ENCODE measurements at places on chromosomes 4 and X. TPM values are rescaled to one million over a fixed set of nuclear protein-coding genes. Genes with fewer than 3 reads are reported as not detected.
A peak's percentile ranks its signal among the peaks of the same experiment; 100 is the strongest.

GRCh38 chrX:19673375-19674040 lies 158.2 kb upstream of the MAP3K15 start:
- peak; percentile 46 for DNase-seq

GRCh38 chr4:151035911-151036310 lies 20.8 kb upstream of the LRBA start:
- no peak for DNase-seq

GRCh38 chr4:100679926-100680325 lies 162.1 kb upstream of the EMCN start:
- peak; percentile 2 for DNase-seq

DNA sequence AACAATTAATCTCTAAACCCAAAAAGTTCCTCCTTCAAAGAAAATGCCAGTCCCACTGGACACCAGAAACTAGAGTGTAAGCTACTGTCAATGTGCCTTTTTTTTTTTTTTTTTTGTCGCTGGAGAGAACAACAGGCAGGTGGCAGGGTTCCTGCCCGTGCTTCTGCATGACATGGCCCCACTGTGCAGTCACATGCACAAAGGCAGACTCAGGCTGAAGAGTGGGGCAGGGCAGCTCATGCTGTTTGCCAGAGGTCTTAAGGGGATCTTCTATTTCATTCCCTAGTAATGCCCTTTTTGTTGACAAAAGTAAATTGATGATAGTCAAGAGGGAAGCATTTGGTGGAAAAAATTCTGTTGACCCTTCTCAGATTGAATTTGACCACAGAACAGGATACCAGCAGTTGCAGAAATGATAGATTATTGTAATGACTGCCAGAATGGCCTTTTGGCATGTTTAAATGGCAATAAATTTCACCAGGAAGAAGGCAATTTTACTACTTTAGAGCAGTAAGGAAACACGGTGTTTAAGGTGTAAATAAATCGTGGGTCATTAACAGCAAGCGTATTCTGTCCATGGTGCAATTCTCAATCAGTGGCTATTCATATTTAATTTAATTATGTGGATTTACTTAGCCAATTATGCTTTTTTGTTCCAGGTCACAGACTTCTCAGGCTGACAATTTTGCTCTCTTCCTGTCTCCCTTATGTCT lies 80.9 kb downstream of the NKX6-1 start:
- DNase-seq, result no peak

NKX3-2 gene
- total RNA-seq, result 1.4 TPM

SLC6A8 gene
- 26.9 TPM for total RNA-seq

CYTL1 gene
- total RNA-seq, result 4.6 TPM

DNA sequence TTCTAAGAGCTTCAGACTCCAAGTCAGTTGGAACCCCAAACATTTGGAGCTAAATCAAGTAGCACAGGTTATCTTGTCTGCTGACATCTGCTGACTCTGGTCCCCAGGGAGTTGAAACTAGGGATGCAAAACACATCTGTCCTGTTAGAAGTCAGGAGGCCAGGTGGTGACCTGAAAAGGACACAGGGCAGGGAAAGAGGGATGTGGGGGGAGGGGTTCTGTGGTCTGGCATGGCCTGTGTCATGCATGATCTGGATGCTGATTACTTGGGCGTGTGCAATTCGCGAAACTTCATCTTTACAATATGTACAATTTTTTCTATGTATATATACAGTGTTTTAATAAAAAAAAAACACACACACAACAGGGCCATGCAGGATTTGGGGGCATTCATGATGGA lies 55.3 kb downstream of the FHDC1 start:
- DNase-seq, result no peak

- peak; percentile 14 for DNase-seq
Observed at GRCh38 chrX:147679356-147680005, 232.2 kb upstream of the FMR1 start.

AREG gene
- 2.7 TPM for total RNA-seq

MAGEA8 gene
- total RNA-seq, result not detected

DNA sequence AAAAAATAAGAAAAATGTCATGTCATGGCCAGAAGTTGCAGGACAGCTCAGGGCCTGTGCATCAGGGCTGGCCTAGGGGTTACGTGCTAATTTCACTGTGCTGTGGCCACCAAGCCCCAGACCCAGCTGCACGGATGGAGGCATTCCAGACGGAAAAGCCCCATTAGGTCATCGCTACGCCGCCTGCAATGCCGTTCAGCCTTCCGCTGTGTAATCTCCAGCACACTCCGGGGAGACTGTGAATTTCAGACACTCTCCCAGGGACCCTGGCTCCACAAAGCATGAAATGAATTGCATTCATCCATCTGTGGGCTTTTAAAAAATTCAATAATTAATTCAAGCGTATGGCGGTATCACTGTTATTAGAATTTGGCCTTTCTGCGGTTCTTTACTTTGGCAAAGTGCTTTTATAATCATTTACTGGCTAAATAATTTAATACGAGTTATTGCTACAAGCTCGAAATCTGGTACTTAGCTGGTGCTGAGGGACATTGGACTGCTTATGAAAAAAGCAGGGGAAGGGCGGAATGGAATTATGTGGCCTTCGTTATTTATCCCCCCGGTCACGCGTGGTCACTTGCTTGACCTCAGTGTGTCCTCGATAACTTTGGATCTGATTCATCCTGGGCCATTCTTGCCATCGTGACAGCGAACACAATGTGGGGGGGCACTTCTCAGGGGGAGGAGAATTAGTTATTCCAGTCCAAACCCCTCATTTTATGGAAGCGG lies 9.0 kb upstream of the NSG1 start:
- DNase-seq, result peak; percentile 43

SPANXB1 gene
- total RNA-seq, result not detected

TKTL1 gene
- 1.6 TPM for total RNA-seq

- peak; percentile 19 for DNase-seq
Observed at GRCh38 chr4:54165438-54165837, 63.7 kb upstream of the PDGFRA start.

DNA sequence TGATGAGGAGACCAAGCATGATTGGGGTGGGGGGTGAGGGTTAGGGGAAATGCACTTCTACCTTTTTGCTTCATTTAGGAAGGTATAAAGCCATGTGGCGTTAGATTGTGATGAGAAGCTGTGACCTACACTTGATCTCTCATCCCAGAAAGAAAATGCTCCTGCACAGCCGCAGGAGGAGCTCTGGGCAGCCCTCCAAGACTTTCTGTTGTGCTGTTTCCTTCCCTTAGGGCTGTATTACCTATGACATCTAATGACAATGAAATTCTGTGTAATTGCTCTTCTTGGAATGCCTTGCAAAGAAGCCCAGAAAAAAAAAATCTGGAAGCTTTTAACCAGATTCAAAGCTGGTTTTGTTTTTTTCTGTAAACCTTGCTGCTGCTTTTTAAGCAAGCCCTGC lies 13.4 kb downstream of the PRPS2 start:
- peak; percentile 35 for DNase-seq

GRCh38 chr4:173039617-173040577 lies 128.7 kb upstream of the GALNT7 start:
- peak; percentile 89 for DNase-seq

DNA sequence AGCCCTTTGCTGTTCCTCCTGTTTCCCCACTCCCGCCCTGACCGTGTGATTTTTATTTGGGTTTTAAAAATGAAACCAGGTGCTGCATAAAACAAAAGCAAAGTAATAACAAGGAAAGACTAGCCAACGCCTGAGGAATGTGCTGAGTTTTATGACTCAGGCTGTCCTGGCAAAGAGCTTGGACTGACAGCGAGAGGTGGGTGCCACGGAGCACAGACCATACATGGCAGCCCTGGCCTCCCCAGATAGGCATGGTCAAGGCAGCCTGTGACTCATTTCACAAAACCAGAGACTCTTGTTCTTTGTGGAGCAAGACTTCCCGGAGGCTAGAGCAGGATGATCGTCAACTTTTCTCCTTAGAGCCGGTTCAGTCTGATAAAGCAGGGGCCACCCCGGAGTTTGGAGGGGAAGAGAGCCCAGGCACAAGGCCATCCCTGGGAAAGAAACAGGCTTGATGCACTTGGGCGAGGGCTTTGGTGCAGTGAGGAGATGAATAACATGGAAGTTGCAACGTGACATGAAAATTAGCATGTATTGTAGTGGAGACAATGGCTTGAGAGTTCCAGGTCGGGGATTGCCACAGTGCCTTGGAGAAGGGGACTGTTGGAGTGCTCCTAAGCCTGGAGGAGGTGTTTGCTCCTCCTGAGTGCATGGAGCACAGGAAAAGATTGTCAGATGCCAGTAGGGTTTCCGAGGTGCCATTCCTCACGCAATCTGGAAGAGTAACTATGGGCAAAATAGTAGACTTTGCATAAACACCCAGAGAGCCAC lies 54.8 kb downstream of the C4orf51 start:
- DNase-seq, result peak; percentile 54

GRCh38 chr4:56671373-56671772 lies 9.7 kb downstream of the HOPX start:
- DNase-seq, result no peak

DNA sequence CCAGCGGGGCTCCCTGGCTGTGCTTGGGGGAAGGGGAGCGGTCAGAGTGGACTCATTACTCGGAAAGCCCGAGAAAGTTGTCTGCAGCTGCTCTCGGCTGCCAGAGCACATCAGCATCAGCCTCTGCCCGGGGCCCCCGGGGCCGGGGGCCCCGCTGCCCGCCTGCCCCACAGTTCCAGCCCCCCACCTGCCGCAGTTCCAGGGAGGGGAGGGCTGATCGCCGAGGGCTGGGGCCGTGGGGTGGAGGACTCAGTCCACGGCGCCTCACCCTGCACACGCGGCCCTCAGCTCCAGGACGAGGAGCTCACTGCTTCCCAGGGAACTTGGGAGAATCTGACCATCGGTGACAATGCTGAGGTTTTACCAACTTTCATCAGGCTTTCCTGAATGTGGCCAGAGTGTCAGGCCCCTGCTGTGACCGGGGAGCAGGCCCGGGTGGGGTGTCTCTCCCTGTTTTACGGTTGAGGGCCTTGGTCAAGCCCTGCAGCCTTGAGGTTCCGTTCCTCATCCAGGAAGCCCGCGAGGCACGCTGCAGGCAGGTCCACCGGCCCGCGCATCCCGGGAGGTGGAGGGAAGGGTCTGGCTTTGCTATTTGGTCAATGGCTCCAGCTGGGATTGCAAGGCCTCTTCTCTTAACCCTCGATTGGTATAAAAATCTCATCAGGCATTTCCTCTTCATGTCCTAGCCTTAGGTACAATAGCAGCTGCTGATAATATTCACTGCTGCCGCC lies 57.2 kb downstream of the CPZ start:
- DNase-seq, result no peak

- no peak for DNase-seq
Observed at GRCh38 chr4:95644417-95644816, 95.6 kb upstream of the UNC5C start.

DNA sequence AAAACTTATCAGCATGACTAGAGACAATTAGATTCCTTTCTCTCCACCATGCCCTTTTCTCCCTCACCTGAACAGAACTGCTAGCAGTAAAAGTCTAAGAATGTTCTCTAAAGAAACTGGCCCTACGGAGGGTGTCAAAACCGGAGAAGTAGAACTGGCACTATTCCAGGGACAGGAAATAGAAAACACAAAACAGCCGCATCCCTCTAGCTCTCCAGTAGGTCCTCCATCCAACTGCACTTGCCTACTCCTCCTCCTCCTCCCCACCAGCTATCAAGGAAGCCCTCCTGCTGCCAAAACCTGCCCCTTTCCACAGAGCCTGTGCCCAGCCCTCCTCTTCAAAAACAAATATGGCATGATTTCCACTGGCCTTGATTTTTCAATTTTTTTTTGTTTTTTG lies 28.4 kb downstream of the FUNDC1 start:
- DNase-seq, result no peak

- no peak for DNase-seq
Observed at GRCh38 chr4:188955066-188955465, 815.8 kb downstream of the TRIML1 start.
